Femur (tissue), 1 donor: ENCODE measurements at places on chromosomes 3 and 15.

GRCh38 chr3:72580900-72581299, 267.3 kb downstream of the SHQ1 start:
- no peak for DNase-seq

- DNase-seq, result no peak
Observed at GRCh38 chr3:5254281-5255048, 67.0 kb downstream of the EDEM1 start.

GRCh38 chr3:37718632-37719031, 143.0 kb upstream of the CTDSPL start:
- no peak for DNase-seq

GRCh38 chr15:61195116-61196002, 33.7 kb downstream of the RORA start:
- no peak for DNase-seq

GRCh38 chr3:27669591-27669990, 52.5 kb downstream of the EOMES start:
- DNase-seq, result no peak

GRCh38 chr3:142285083-142285517, 59.7 kb upstream of the GK5 start:
- DNase-seq, result no peak

- DNase-seq, result no peak
Observed at GRCh38 chr3:23254282-23254681, 51.2 kb downstream of the UBE2E2 start.

GRCh38 chr3:49300595-49300994, 23.6 kb upstream of the C3orf62 start:
- DNase-seq, result no peak

GRCh38 chr15:39191871-39192291, 389.0 kb upstream of the THBS1 start:
- no peak for DNase-seq
